ENCODE measurements at places on chromosomes 11 and 22.

- DNase-seq = no peak
- H3K4me3 ChIP-seq = no peak overlapping the region
- no peak overlapping the region for H3K27ac ChIP-seq
Measured at GRCh38 chr22:23503736-23504440, 76.2 kb downstream of the IGLL1 start.

- H3K36me3 ChIP-seq = no peaks in the 10 kb centered on the region
- H3K4me3 ChIP-seq = no peak overlapping the region
- DNase-seq = no peak
- H3K27me3 ChIP-seq = no peaks in the 10 kb centered on the region
Measured at GRCh38 chr11:129785383-129786111, 30.1 kb upstream of the TMEM45B start.

GRCh38 chr11:28536504-28537267 is 428.5 kb downstream of the METTL15 start:
- H3K27ac ChIP-seq = no peak overlapping the region
- H3K4me1 ChIP-seq = no peaks in the 10 kb centered on the region
- H3K27me3 ChIP-seq = no peaks in the 10 kb centered on the region
- no peak for DNase-seq

GRCh38 chr11:34343686-34344085 is 14.1 kb downstream of the ABTB2 start:
- DNase-seq = no peak
- H3K27ac ChIP-seq = no peak overlapping the region
- H3K4me3 ChIP-seq = no peak overlapping the region
- no peaks in the 10 kb centered on the region for H3K36me3 ChIP-seq
- H3K27me3 ChIP-seq = no peaks in the 10 kb centered on the region

DNA sequence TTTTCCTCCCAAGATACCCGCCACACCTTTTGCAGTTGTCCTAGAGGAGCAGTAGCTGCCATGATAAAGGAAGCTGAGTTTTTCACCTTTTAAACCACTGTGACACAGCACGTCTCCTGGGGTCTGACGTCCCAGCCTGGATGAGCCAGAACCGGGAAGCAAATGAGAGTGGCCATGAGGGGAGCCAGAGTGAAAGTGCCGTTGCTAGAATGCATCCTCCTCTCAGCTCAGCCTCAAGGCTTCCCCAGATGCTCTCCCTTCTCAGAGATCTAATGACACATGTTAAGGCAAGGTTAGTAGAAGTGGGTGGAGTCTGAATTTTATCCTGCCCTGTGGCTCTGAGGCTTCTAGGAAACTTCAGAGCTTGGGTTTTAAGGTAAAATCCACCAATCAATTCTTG is 23.4 kb upstream of the HTR3A start:
- no peaks in the 10 kb centered on the region for H3K36me3 ChIP-seq
- DNase-seq = no peak
- no peak overlapping the region for H3K4me3 ChIP-seq
- H3K4me1 ChIP-seq = no peaks in the 10 kb centered on the region

GRCh38 chr11:85960678-85961077 is 105.5 kb downstream of the CCDC83 start:
- no peak overlapping the region for H3K4me3 ChIP-seq
- no peak for DNase-seq
- H3K4me1 ChIP-seq = no peaks in the 10 kb centered on the region

DNA sequence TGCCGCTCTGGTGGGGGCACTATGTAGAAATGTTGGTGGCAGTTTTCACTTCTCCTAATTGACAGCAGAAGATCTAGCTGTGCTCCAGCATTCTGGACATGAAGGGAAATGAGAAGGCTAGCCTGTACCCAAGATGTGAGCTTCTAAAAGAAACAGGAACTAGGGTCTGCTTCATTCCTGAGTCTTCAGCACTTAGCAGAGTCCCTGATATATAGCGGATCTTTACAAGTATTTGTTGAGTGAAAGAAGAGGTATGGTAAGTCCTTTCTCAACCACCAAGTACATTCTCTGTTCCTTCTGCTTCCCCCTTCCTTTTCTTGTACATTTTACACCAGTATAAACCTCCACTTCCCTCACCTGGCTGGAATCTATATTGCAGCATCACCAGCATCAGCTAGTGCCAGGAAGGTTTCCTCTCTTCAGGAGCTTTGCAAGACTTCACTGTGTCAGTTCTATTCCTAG is 408.3 kb upstream of the CADM1 start:
- no peak overlapping the region for H3K27ac ChIP-seq
- no peaks in the 10 kb centered on the region for H3K4me1 ChIP-seq
- no peak for DNase-seq
- no peak overlapping the region for H3K4me3 ChIP-seq

DNA sequence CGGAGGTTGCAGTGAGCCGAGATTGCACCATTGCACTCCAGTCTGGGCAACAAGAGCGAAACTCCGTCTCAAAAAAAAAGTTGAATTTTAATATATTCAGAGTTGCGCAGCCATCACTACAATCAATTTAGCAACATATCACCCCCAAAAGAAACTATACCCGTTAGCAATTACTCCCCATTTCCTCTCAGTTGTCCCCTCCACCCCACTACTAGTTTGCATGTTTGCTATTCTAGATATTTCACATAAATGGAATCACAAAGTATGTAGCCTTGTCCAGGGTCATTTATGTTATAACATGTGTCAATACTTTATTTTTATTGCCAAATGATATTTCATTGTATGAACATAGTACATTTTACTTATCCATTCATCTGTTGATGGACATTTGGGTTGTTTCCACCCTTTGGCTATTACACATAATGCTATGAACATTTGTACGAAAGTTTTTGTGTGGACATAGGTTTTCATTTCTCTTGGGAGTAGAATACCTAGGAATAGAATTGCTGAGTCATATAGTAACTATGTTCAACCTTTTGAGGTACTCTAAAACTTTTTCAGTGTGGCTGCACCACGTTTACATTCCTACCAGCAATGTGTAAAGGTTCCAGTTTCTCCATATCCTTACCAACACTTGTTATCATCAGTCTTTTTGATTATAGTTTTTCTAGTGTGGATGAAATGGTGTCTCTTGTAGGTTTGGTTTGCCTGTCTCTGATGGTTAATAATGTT is 2.2 kb downstream of the ZNF143 start:
- H3K27me3 ChIP-seq = no peaks in the 10 kb centered on the region
- H3K27ac ChIP-seq = no peak overlapping the region
- no peaks in the 10 kb centered on the region for H3K4me1 ChIP-seq
- no peak for DNase-seq
- no peaks in the 10 kb centered on the region for H3K36me3 ChIP-seq

GRCh38 chr11:107999759-108000455 is 8.8 kb upstream of the CUL5 start:
- no peak for DNase-seq
- H3K4me3 ChIP-seq = no peak overlapping the region
- H3K4me1 ChIP-seq = no peaks in the 10 kb centered on the region
- H3K27me3 ChIP-seq = no peaks in the 10 kb centered on the region

DNA sequence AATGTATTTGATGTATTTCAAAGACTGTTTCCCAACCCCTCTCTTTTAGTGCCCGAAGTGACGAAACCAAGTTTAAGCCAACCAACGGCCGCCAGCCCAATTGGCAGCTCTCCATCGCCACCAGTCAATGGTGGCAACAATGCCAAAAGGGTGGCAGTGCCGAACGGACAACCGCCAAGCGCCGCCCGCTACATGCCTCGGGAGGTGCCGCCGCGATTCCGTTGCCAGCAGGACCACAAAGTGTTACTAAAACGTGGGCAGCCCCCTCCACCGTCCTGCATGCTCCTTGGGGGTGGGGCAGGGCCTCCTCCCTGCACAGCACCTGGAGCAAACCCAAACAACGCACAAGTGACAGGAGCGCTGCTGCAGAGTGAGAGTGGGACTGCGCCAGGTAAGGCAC is 84.1 kb downstream of the TNRC6B start:
- no peaks in the 10 kb centered on the region for H3K4me1 ChIP-seq
- H3K27me3 ChIP-seq = no peaks in the 10 kb centered on the region
- H3K36me3 ChIP-seq = peaks cover 24% of the 10 kb centered on the region
- peak; percentile 43 for DNase-seq

DNA sequence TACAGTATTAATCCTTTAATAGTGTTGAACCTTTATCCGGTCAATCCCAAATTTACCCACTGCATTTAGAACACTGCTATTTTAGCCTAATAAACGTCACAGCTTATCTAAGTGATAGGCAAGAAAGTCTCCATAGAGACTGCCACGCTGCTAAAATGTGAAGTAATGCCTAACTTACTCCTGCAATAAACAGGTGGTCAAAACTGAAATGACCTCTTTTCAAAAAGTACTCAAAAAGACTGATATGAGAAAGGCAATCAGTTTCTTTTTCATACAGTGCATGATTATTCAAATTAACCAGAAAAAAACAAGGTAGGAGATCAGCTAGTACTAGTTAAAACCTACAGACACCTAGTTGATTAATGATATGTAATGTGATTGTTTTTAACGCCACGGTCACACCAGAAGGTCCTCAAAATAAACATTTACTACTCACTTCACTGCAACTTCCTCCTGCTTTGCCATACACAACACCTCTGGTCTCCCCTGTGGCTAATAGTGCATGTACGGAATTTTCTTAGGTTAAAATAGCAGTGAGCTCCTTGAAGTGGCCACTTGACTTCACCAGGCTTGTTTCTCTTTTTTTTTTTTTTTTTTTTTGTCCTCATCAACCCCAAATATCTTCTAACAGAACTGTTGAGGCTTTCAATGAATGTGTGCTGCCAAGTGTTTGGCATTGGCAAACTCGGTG is 8.8 kb downstream of the ATP5MG start:
- H3K27me3 ChIP-seq = no peaks in the 10 kb centered on the region
- no peaks in the 10 kb centered on the region for H3K4me1 ChIP-seq
- no peak overlapping the region for H3K4me3 ChIP-seq
- no peak overlapping the region for H3K27ac ChIP-seq
- peaks cover 38% of the 10 kb centered on the region for H3K36me3 ChIP-seq

GRCh38 chr11:127050186-127050585 is 49.6 kb upstream of the KIRREL3 start:
- no peaks in the 10 kb centered on the region for H3K27me3 ChIP-seq
- no peak overlapping the region for H3K4me3 ChIP-seq

GRCh38 chr11:47560426-47560825 is 5.0 kb upstream of the PTPMT1 start:
- H3K4me3 ChIP-seq = no peak overlapping the region
- no peaks in the 10 kb centered on the region for H3K4me1 ChIP-seq
- H3K36me3 ChIP-seq = no peaks in the 10 kb centered on the region
- H3K27ac ChIP-seq = no peak overlapping the region
- no peaks in the 10 kb centered on the region for H3K27me3 ChIP-seq

DNA sequence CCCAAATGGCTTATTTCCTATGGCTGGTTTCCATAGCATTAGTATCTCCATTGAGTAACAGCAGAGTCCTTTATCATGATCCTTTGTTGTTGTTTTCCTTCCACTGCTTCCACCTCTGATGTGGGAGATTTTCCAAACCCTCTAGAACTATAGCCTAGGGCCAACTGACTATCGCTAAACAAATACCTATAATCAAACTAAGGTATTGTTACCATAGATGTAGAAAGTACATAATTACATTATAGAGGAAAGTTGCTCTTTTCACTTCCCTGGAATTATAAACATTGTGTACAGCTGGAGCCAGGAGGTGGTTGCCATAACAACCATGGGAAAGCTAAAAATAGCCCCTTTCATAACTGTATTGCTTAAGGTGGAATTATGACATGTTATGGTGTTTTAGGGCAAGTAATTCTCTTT is 47.0 kb upstream of the ALKBH3 start:
- no peak for DNase-seq
- no peaks in the 10 kb centered on the region for H3K36me3 ChIP-seq
- H3K27ac ChIP-seq = no peak overlapping the region
- H3K4me1 ChIP-seq = no peaks in the 10 kb centered on the region

GRCh38 chr11:95267601-95268213 is 36.7 kb upstream of the SESN3 start:
- H3K4me1 ChIP-seq = no peaks in the 10 kb centered on the region
- no peaks in the 10 kb centered on the region for H3K27me3 ChIP-seq
- H3K27ac ChIP-seq = no peak overlapping the region
- DNase-seq = no peak
- H3K36me3 ChIP-seq = no peaks in the 10 kb centered on the region

DNA sequence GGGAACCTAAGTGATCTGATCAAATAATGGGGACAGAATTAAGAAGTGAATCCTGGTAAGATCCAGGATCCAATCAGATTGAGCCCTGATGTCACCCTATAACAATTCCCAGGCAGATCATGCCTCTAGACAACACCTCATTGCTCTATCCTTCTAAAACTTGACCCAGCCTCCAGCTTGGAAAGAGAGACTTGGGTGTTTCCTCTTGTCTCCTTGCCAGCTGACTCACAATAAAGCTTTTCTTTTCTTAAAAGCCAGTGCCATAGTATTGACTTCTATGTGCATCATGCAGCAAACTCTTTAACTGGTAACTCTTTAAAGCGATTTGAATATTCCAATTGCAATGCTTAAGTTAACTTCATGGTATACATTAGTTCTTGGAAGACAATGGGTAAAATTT is 109.6 kb upstream of the CHORDC1 start:
- H3K27ac ChIP-seq = no peak overlapping the region
- no peaks in the 10 kb centered on the region for H3K4me1 ChIP-seq
- H3K36me3 ChIP-seq = no peaks in the 10 kb centered on the region
- H3K4me3 ChIP-seq = no peak overlapping the region
- no peak for DNase-seq

GRCh38 chr22:19353363-19354131 is 62.0 kb upstream of the CLTCL1 start:
- H3K36me3 ChIP-seq = peaks cover 98% of the 10 kb centered on the region
- H3K4me3 ChIP-seq = no peak overlapping the region
- H3K4me1 ChIP-seq = no peaks in the 10 kb centered on the region
- no peak overlapping the region for H3K27ac ChIP-seq

DNA sequence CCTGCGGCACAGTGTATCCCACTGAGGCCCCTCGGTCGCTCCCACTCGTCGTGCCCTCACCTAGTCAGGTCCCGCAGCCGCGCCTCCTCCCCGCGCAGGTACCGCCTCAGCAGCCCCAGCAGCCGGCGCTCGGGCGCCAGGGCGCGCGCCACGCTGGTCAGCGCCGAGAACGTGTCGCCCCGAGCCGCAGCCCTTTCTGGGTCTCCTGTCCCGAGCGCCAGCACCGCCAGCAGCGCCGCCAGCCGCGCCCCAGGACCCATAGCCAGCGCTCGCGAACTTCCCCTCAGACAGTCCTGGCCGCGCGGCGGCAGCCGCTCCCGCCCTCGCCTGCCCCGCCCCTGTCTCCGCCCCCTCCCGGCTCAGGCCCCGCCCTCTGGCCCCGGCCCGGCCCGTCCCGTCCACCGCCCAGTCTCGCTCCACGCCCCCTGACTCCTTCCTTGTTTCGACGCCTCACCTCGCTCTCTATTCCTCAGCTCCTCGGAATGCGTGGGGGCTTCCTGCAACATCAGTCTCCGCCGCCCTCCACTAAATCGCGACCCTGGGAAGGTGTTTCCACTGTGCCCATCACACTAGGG is at the start of gene P4HA3:
Gene P4HA3, minus strand, starts transcription at position 289 of the 575 bp plus-strand sequence. Its CDS starts 29 bp downstream, at position 260.
- no peaks in the 10 kb centered on the region for H3K27me3 ChIP-seq
- no peaks in the 10 kb centered on the region for H3K36me3 ChIP-seq
- H3K27ac ChIP-seq = no peak within 1 kb of the TSS
- peak; percentile 78 for DNase-seq

- no peak overlapping the region for H3K4me3 ChIP-seq
- H3K4me1 ChIP-seq = no peaks in the 10 kb centered on the region
- H3K27me3 ChIP-seq = no peaks in the 10 kb centered on the region
Measured at GRCh38 chr11:11977206-11977938, 31.1 kb downstream of the DKK3 start.

GRCh38 chr22:50084080-50084477 is 1.1 kb downstream of the MLC1 start:
- no peaks in the 10 kb centered on the region for H3K4me1 ChIP-seq
- DNase-seq = no peak
- no peaks in the 10 kb centered on the region for H3K36me3 ChIP-seq
- H3K4me3 ChIP-seq = no peak overlapping the region
- H3K27ac ChIP-seq = no peak overlapping the region
- H3K27me3 ChIP-seq = no peaks in the 10 kb centered on the region
